ENCODE measurements at places on chromosomes 5 and 9.

DNA sequence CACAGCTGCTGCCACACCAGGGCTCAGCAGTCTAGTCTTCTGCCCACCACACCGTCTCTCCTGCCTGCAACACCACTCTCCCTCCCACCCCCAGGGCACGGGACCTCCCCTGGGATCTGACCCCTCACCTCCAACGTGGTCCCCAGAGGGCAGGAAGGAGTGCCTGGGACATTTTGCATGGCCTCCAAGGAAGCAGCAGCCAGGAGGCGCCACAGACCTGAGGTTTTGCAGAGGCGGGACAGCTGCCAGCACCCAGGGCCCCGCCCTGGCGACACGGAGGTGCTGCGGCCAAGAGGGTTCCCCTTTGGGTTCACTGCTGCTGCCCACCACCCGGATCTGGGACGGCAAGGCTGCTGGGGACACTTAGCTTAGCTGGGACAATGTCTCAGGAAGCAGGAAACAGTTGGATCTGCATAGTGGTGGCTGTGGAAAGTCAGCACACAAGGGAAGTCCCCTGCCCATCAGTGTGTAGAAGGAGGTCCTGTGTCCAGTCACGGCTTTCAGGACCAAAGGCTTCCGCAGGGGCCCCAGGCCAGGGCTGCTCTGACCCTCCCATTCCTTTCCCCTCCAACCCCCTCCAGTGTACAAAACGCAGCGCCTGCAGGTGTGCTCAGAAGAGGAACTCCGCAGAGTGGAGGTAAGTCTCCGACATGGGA lies 13.8 kb downstream of the PROP1 start:
- H3K4me3 ChIP-seq = no peak overlapping the region
- no peak overlapping the region for H3K27ac ChIP-seq
- no peaks in the 10 kb centered on the region for H3K36me3 ChIP-seq
- H3K4me1 ChIP-seq = no peaks in the 10 kb centered on the region

GRCh38 chr5:128038643-128039042 lies 44.9 kb upstream of the SLC12A2 start:
- no peaks in the 10 kb centered on the region for H3K4me1 ChIP-seq
- H3K27ac ChIP-seq = no peak overlapping the region
- H3K4me3 ChIP-seq = no peak overlapping the region
- no peaks in the 10 kb centered on the region for H3K27me3 ChIP-seq

DNA sequence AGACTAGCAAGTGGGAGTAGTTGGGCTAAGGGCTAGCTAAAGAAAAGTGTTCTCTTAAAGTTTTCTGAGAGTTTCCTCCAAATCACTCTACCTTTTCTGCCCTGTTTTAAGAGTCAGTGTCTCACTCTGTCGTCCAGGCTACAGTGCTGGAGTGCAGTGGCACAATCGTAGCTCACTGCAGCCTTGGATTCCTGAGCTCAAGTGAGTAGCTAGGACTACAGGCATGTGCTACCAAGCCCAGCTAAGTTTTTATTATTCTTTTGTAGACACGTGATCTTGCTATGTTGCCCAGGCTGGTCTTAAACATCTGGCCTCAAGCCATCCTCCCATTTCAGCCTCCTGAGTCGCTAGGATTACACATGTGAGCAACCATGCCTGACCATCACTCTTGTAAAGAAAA lies 378.9 kb downstream of the CAAP1 start:
- no peak for DNase-seq
- no peaks in the 10 kb centered on the region for H3K36me3 ChIP-seq
- no peak overlapping the region for H3K27ac ChIP-seq
- H3K27me3 ChIP-seq = no peaks in the 10 kb centered on the region
- no peaks in the 10 kb centered on the region for H3K4me1 ChIP-seq
- H3K4me3 ChIP-seq = no peak overlapping the region

DNA sequence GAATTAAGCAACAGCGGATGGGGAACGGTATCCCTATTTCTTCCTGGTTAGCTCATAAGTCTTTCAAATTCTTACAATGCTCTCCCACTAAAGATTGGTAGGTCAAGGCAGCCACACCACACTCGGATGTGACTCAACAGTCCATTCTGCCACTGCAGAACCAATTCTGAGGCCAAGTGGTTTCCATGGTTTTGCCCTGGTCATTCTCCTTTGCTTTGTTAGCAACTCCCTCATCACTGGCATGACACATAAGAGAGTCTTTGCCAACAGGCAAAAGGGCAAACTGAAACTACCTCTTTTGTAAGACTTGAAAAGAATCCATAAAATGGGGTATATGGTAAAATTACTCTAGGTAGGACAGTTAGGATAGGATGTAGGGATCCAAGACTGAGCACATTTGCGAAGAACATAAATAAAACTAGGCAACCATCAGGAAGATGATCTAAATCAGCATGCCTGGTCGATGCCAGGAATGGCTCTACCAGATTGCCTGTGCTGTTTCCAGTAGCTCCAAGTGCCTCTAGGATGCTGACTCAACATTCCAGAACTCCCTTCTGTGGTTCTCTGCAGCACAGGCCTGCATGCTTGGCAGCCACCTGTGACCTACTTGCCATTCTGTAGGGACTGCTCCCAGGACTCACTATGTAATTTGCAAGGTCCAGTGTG lies 105.4 kb downstream of the DCP2 start:
- no peaks in the 10 kb centered on the region for H3K36me3 ChIP-seq
- H3K4me1 ChIP-seq = peaks cover 5% of the 10 kb centered on the region
- no peak overlapping the region for H3K27ac ChIP-seq
- DNase-seq = peak; percentile 74
- no peak overlapping the region for H3K4me3 ChIP-seq
- no peaks in the 10 kb centered on the region for H3K27me3 ChIP-seq

All from thyroid gland (tissue), 4 donors.